Adrenal gland (tissue), 19 donors: ENCODE measurements at places on chromosomes 3 and 15. TPM values are rescaled to one million over a fixed set of nuclear protein-coding genes. Genes with fewer than 3 reads are reported as not detected.

DNA sequence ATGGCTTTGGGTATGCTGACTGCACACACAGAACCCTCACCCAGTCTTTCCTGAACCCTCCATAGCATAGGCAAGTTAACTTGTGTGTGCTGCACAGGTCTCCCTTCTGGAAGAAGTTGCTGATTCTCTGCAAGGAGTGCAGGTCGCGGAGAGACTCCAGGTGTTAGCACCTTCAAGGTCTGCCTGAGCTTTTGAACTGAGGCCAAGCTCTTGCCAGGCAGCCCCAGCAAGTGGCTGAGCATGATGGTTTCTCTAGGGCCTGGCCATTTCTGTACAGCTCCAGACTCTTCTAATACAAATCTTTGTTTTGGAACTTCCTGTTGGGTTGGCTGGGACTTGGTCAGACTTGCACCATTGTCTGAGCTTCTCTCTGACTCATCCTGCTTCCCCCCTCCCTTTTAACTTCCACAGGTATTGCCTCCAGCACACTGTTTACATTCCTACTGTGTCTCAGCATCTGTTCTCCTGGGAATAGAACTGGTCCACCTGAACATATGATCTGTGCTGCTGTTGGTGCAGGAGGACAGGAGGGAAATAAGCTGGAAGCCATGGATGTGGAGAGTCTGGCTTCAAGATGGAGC is 53.3 kb downstream of the KY start:
- DNase-seq = no peak
- no peak overlapping the region for H3K4me3 ChIP-seq
- peaks cover 19% of the 10 kb centered on the region for H3K4me1 ChIP-seq
- no peak overlapping the region for H3K27ac ChIP-seq
- H3K36me3 ChIP-seq = no peaks in the 10 kb centered on the region
- no peaks in the 10 kb centered on the region for H3K27me3 ChIP-seq

DNA sequence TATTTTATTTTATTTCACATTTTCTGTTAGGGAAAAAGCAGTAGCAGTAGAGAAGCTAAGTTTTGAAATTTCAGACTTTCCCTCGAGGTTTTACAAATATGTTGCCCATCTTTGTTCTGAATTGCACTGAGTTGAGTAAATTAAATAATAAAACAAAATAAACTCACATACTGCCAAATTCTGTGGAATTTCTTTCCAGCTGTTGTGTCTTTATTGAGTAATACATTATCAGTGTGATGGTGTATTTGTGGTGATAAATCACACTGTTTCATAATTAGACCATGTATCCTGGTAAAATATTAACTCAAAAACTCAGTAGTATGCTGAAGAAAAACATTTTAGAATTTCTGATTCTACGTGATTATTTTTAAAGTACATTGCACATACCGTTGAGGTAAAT is 592.1 kb downstream of the SI start:
- no peak overlapping the region for H3K4me3 ChIP-seq
- no peaks in the 10 kb centered on the region for H3K36me3 ChIP-seq
- no peak for DNase-seq
- no peaks in the 10 kb centered on the region for H3K27me3 ChIP-seq
- H3K27ac ChIP-seq = no peak overlapping the region

DNA sequence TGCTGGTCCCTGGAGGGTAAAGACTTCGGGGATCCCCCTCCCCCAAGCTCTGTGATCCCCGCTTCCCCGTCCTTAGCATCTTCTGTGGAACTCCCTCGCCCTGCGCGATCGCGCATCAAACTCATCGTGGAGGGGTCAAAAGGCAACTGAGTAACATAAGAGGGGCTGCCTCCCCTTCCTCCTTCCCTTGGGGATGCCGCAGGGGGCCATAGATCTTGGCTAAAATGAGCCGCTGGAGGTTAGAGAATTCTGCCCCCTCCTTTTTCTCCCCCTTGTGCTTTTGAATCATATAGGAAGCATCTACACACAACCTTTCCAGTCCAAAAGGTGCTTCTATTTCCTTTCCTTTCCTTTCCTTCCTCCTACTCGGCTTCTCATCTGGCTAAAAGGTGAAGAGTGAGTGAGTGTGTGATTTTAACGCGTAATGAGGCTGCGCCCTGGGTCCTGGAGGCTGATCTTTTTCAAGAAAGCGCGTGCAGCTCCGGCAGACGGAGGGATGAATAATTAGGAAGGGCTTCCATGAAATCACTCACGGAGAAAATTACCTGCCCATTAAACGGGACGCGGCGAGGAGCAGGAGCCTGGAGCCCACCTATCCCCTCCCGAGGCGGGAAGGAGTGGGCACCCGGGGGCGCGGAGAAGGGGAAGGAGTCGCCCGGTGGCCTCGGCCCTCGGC is 831 bp upstream of the ROBO2 start:
- no peaks in the 10 kb centered on the region for H3K36me3 ChIP-seq
- no peak overlapping the region for H3K4me3 ChIP-seq
- H3K4me1 ChIP-seq = peaks cover 5% of the 10 kb centered on the region
- peaks cover 30% of the 10 kb centered on the region for H3K27me3 ChIP-seq
- no peak for DNase-seq

DNA sequence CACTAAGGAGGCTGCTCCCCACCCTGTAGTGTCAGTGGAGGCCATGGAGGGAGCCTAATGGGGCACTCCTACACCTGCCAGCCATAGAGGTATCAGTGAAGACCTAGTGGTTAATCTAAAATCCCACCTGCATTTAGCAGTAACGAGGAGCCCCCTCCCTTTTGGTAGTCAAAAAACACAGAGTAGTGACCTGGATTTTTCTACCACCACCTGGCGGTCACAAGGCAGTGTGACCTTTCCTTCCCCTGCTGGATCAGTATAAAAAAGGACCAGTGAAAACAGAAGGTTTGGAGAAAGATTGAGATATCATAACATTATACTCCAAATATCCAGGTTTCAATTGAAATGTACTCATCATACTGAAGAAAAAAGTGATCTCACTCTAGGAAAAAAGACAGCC is 241.2 kb downstream of the PYDC2 start:
- H3K27me3 ChIP-seq = no peaks in the 10 kb centered on the region
- no peaks in the 10 kb centered on the region for H3K4me1 ChIP-seq
- H3K36me3 ChIP-seq = no peaks in the 10 kb centered on the region
- H3K4me3 ChIP-seq = no peak overlapping the region

- H3K4me1 ChIP-seq = no peaks in the 10 kb centered on the region
- H3K27ac ChIP-seq = no peak overlapping the region
- H3K36me3 ChIP-seq = no peaks in the 10 kb centered on the region
- H3K4me3 ChIP-seq = no peak overlapping the region
Measured at GRCh38 chr15:42650208-42651066, 75.0 kb downstream of the STARD9 start.

DNA sequence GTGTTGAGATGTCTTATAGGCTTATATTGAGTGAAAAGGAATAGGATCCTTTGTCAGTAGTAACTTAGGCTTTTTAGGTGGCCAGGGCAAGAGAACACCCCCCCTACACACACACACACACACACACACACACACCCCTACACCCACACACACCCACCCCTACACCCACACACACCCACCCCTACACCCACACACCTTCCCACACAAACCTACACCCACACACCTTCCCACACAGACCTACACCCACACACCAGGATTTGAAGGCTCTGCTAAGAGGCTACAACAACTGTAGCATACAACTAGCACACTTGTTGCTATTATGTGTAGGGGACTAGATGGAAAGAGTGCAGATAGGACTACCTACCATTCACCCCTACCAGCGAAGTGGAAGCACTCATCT is 172.6 kb downstream of the PGPEP1L start:
- no peak overlapping the region for H3K27ac ChIP-seq
- peaks cover 3% of the 10 kb centered on the region for H3K4me1 ChIP-seq
- no peak for DNase-seq
- H3K4me3 ChIP-seq = no peak overlapping the region
- H3K36me3 ChIP-seq = no peaks in the 10 kb centered on the region
- H3K27me3 ChIP-seq = no peaks in the 10 kb centered on the region

Gene CACNA2D3
- 1.4 TPM for total RNA-seq

Gene RAP2B
- total RNA-seq = 18.0 TPM

Gene ATP2B2
- total RNA-seq = 1.6 TPM
